SIG-M5 (cell line): ENCODE measurements at places on chromosomes 4 and X.

- no peak for DNase-seq
Observed at GRCh38 chr4:40190880-40191815, 5.7 kb upstream of the RHOH start.

- no peak for DNase-seq
Observed at GRCh38 chr4:2961811-2962441, 1.3 kb downstream of the NOP14 start.

DNA sequence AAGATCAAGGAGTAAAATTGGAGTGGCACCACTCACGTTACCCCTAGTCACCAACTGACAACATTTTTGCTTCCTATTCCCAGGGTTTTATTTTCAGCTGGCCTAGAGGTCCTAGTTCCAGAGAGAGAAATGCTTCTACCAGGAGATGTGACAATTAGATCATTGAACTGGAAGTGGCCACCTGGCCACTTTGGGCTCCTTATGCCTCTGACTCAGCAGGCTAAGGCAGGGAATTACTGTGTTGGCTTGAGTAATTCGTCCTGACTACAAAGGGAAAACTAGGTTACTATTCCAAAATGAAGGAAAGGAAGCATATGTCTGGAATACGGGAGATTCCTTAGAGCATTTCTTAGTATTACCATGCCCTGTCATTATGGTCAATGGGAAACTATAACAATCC is 831.6 kb upstream of the NDST4 start:
- DNase-seq: no peak

DNA sequence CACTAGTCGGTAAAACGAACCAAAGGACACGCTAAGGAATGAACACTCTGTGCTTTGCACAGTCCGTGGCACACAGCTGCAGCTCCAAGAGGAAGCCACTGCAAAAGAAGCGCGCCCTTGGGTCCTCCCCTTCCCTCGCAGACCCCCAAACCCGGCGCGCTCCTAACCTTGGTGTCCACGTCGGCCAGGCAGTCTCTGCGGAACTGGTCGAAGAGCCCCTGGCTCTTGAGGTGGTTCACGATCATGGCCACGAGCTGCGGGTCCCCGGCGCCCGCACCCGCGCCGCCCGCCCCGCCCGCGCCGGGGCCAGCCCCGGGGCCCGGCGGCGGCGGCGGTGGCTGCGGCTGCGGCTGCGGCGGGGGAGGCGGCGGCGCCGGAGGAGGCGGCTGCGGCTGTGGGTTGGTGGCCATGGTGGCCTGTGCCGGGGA is 333 bp downstream of the BOD1L1 start:
- no peak for DNase-seq

- no peak for DNase-seq
Observed at GRCh38 chrX:110428144-110428543, 69.5 kb downstream of the RTL9 start.

- DNase-seq: no peak
Observed at GRCh38 chr4:23956601-23957364, 66.9 kb upstream of the PPARGC1A start.

- no peak for DNase-seq
Observed at GRCh38 chrX:65723706-65724105, 56.3 kb downstream of the MSN start.

DNA sequence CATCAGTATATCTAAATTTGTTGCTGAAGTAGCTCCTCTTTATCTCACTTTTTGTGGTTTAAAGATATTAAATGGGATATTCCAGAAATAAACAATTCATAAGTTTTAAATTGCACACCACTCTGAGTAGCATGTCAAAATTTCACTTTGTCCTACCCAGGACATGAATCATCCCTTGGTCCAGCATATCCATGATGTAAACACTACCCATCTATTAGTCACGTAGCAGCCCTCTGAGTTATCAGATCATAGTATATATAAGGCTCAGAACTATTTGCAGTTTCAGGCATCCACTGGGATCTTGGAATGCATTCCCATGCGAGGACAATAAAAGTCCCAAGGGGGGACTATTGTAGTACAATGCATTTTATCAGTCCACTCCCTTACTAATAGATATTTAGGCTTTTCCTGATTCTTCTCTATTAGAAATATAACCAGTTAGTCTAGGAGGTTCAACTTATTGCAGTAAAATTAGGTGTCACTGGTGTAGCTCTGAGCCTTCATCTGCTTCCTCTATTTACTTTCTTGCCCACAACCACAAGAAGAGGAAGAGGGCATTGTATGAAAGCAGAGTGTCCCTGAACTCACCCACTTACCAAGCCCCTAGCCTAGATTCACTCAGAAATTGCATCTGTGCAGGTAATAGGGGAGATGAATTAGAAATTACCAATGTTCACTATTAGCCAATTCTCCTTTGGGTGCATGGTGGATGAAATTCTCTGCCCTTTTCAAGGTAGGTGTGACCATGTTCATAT is 409.8 kb upstream of the GALNT7 start:
- no peak for DNase-seq

DNA sequence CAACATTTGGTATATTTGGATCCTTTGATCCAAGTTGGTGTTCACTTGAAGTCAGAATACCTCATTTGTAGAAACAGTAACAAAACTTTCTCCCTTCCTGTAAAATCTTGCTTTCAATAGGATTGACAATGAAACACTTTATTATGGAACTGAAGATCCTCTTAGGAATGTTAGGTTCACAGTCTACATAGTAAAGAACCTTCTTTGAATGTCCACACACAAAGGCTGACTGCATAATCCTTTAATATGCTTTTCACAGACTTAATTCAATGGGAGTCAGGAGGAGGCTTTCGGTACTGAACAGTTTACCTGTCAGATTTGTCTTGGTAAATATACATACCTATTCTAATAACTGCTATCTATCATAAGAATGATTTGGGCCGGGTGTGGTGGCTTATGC is 188.5 kb downstream of the SPRY1 start:
- no peak for DNase-seq

DNA sequence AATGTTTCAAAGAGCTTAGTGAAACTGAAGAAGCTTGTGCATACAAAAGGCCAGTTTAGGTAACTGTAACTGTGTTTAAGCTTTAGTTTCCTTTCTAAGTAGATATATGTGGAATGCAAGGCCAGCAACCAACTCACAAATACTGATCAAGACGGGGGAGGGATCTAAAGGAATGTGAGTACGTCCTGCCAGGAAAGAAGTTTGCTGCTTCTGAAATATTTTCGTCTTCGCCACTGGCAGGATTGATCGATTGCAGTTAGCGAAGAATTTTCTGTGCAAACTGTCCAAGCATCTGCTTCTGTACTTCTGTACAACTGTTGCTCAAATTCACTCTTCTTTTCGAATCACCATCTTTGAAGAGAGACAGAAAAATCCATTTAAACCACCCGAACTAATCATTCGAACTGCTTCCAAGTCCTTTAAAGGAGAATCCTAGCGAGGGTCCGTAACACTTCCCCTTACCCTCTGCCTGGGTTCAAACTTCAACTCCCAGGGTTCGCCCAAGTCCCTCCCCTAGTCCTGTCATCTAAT is 373 bp upstream of the INTS6L start:
- DNase-seq: no peak

- no peak for DNase-seq
Observed at GRCh38 chr4:13928214-13928613, 300.7 kb upstream of the BOD1L1 start.

GRCh38 chr4:988726-989721 is 2.2 kb downstream of the IDUA start:
- DNase-seq: no peak
